ENCODE measurements at places on chromosomes 3 and 15. TPM values are rescaled to one million over a fixed set of nuclear protein-coding genes. Genes with fewer than 3 reads are reported as not detected.
A peak's percentile ranks its signal among the peaks of the same experiment; 100 is the strongest.

GRCh38 chr3:182793663-182794454, 555 bp downstream of the ATP11B start:
- peak overlapping the region; percentile 82 for H3K4me3 ChIP-seq
- peaks cover 31% of the 10 kb centered on the region for H3K4me1 ChIP-seq
- H3K27ac ChIP-seq = peak overlapping the region; percentile 94
- no peaks in the 10 kb centered on the region for H3K36me3 ChIP-seq
- H3K27me3 ChIP-seq = no peaks in the 10 kb centered on the region
- DNase-seq = peak; percentile 6

Gene PLAAT1
- 25.0 TPM for total RNA-seq

DNA sequence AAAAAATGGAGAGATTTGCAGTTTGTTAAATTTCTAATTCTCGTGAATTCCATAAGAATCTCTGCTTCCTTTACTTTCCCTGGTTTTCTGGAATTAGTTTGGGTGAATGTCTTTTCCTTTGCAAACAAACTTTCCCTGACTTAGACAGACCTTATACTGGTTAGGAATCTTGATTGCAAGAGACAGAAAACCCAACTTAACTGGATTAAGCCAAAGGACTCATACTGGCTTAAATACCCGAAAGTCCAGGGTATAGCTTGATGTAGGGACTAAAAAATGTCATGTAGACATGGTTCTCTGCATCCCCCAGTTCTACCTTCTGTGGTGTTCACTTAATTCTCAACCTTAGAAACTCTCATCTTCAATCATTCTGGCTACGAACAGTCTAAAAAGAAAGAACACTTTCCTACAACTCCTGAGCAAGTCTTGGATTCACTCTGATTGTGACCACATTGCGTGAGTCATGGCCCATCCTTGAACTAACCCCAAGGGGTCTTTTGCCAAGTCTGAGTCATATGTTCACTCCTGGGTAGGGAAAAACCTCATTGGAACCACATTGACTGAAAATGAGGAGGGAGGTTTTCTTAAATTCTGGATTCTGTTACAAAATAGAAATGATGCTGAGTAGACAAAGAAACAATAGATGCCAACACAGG, 136.0 kb upstream of the DAZL start:
- H3K4me1 ChIP-seq = peaks cover 9% of the 10 kb centered on the region
- H3K27me3 ChIP-seq = no peaks in the 10 kb centered on the region
- peak; percentile 19 for DNase-seq
- H3K36me3 ChIP-seq = no peaks in the 10 kb centered on the region

GRCh38 chr15:66070220-66070934, 183.2 kb downstream of the MEGF11 start:
- no peaks in the 10 kb centered on the region for H3K4me1 ChIP-seq
- no peak overlapping the region for H3K4me3 ChIP-seq
- DNase-seq = no peak
- H3K27me3 ChIP-seq = no peaks in the 10 kb centered on the region
- no peak overlapping the region for H3K27ac ChIP-seq
- no peaks in the 10 kb centered on the region for H3K36me3 ChIP-seq

DNA sequence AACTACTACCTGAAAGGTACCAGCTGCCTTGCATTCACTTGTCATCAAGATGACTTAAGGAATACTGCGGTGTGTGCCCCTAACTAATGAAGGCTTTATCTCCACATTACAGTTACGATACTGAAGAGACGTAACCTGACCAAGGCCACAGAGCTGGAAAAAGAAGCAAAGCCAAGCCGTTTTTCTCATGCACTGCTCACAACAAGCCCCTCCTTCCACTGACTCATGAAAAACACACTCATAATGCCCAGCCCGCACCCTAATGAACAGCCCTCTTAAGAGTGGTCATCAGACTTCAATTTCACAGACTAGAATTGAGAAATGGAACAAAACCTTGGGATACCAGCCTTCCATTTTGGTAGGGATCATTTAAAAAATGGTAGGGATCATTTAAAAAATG, 11.6 kb downstream of the PSMD6 start:
- H3K4me3 ChIP-seq = no peak overlapping the region
- H3K27ac ChIP-seq = no peak overlapping the region
- no peaks in the 10 kb centered on the region for H3K4me1 ChIP-seq
- DNase-seq = no peak
- H3K27me3 ChIP-seq = no peaks in the 10 kb centered on the region
- peaks cover 5% of the 10 kb centered on the region for H3K36me3 ChIP-seq

All from gastrocnemius medialis (tissue), 4 donors.